ENCODE measurements at places on chromosomes 3 and 15.
A peak's percentile ranks its signal among the peaks of the same experiment; 100 is the strongest.

GRCh38 chr3:176623468-176624150 is 573.7 kb downstream of the TBL1XR1 start:
- no peak for DNase-seq

DNA sequence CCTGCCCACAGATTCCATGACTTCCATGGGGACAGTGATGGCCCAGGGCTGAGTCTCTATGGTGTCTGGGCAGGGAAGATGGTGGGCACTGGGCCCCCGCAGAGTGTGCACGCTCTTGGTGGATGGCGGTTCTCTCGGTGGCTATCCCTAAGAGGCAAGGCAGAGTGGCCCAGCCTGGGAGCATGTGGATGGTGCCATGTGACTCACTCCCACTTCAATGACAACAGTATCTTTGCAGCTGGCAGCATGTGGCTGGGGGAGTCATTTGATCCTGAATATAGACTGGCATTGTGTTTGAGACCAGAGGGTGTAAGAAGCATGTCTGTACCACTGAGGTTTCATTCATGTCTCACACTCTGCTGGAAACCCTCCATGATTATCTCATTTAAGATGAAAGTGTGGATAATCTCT is 101.2 kb downstream of the CORO2B start:
- DNase-seq, result no peak

DNA sequence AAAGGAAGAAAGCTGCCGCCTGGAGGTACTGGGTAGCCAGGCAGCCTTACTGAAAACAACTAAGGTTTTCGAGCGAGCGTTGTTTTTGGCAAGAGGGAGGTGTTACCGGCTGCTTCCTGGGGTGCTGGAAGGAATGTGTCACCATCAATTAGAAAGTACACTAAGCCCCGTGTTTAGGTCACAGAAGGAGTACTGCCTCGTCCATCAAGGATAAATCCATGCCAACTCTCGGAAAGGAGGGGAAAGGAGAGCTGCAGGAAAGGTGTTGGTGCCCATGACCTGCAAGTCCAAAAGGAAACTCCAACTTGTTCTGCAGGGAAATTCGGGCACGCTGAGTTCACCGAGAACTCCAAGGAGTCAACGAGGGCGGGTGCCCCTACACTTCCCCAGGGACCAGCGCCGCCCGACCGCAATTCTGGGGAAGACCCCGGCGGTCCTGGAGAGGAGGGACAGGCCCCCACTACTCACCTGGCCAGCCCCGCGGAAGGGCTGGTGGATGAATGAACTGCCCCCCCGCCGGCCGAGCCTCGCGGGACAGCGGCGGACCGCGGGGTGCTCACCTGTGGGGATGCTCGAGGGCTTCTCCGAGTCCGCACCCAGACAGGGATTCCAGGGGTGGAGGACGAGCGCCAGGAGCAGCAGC is 542 bp downstream of the PLOD2 start:
- no peak for DNase-seq

DNA sequence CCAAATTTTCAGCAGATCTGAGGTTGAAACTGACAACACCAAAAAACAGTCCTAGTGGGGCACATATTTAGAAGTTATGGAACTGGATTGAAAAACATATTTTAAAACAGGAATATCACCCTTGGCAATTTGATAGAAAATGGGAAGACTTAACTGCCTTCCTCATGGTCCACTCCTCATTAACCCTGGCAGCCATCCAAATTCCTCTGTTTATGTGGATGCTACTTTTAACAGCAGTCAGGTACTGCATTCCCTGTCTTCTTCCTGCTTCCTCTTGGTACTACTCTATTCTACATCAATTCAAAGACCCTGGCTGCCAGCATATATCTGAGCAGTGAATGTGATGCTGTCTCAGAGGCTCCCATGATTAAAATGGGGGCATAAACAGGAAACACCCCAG is 54.3 kb downstream of the PDE8A start:
- DNase-seq, result no peak

DNA sequence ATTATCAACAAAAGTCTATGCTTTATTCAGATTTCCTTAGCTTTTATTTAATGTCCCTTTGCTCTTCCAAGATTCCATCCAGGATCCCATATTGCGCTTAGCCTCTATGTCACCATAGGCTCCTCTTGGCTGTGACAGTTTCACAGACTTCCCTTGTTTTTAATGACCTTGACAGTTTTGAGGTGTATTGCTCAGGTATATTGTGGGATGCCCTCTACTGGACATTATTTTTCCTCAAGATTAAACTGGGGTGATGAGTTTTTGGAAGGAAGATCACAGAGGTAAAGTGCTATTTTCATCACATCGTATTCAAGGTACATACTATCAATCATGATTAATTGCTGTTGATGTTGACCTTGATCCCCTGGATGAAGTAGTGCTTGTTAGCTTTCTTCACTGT is 99.1 kb upstream of the SMAD3 start:
- DNase-seq, result no peak

GRCh38 chr3:4533489-4534443 is 40.6 kb downstream of the ITPR1 start:
- DNase-seq, result no peak

- no peak for DNase-seq
Observed at GRCh38 chr3:178663201-178663934, 127.1 kb downstream of the KCNMB2 start.

DNA sequence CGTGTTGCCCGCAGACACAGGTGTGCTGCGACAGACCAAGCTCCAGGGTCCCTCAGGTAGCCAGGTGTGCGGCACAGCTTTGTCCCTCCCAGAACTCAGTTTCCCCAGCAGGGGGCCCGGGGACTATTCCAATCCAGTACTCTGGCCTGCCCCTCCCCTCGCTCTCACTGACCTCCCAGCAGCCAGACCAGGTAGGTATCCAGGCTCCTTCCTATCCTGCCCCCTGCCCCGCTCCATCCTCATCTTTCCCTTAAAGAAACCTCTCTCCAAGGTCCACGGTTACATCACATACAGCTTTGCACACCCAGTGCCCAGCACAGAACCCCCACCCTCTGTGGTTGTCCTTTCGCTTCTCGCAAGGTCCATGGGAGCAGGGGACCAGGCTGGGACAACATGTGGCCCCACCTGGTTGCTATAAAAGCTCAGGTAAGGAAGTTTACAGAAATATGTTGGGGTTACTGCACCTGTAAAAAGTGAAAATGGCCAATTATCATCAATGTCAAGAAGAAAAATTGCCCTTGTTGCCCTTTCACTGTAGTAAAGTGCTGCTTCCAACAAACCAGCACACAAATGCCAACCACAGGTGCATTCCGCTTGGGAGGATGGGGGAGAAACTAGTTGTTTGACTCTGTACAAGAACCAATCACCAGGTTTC is 7.3 kb upstream of the CYP11A1 start:
- no peak for DNase-seq

- DNase-seq, result no peak
Observed at GRCh38 chr3:7813365-7813764, 688.3 kb upstream of the LMCD1 start.

DNA sequence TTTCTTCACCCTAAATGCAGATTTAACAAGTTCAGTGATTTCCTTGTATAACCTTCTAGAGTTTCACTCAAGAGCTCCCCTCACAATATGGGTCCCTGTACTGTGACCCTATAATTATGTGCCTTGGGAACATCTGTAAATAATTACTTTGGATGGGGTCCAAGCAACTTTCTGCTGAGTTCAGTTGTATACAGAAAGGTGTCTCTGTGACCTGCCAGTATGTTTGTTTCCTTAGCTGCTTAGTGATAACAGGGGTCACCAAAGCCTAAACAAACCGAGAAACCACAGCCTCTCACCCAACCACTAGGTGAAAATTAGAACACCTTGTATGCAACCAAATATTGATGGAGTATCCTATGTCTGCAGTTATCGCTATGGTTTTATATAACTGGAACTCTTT is 29.8 kb upstream of the SLC25A36 start:
- no peak for DNase-seq

GRCh38 chr3:63661242-63661641 is 8.8 kb downstream of the SNTN start:
- DNase-seq, result no peak

GRCh38 chr3:102904629-102905028 is 469.8 kb downstream of the ZPLD1 start:
- DNase-seq, result no peak

DNA sequence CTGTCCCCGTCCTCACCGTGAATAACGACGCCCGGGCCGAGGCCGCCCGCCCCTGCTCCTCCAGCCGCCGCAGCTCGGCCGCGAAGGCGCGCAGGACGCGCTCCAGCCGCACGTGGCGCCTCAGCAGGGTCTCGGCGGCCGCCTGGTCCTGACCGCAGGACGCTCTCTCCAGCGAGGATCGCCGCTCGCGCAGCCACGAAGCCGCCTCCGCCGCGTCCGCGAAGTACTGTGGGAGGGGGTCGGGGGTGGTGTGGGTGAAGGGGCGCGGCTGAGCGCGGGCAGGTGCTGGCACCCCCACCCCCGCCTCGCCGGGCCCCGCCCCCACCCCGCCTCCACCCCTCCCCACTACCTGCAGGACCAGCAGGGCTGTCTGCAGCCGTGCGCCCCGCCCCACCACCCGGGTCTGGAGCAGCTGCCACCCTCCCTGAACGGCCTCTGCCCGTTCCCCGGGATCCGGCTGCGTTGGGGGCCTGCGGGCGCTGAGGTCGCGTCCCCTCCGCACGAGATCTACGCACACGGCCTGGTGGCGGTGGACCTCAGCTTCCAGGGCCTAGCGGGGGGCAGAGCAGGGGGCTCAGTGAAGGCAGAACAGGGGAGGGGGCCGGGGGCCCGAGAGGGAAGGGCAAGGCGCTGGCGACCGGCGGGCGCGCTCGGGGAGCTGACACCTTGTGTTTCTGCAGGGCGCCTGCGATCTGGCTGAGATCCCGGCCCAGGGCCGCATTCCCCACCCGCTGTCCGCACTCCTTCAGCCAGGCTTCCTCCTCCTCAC is 11.7 kb downstream of the SPTBN5 start:
- no peak for DNase-seq

GRCh38 chr3:103127098-103127630 is 692.3 kb downstream of the ZPLD1 start:
- no peak for DNase-seq

- no peak for DNase-seq
Observed at GRCh38 chr3:8593021-8593827, 51.4 kb downstream of the SSUH2 start.

- no peak for DNase-seq
Observed at GRCh38 chr3:185582871-185583270, 3.2 kb upstream of the SENP2 start.

- no peak for DNase-seq
Observed at GRCh38 chr15:67781907-67782690, 43.2 kb upstream of the SKOR1 start.

DNA sequence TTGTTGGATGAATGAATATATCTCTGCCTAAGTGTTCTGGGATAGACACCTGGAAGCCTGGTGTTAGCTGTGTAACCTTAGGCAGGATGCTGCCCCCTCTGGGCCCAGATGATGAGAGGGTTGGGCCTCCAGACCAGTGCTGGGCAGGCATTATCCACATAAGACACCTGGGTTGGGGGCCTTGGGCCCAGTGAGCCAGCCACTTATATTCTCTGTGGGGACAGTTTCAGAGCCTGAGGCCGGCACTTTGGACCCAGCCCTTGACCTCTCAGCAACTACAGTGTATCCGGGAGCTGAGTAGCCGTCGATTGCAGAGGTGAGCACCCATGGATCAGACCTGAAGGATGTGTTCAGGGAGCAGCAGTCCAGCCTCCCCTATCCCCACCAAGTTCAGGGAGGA is 2.2 kb downstream of the HEMK1 start:
- no peak for DNase-seq

GRCh38 chr3:72395776-72396311 is 452.4 kb downstream of the SHQ1 start:
- no peak for DNase-seq

GRCh38 chr3:11140030-11140712 is 14.1 kb upstream of the HRH1 start:
- DNase-seq, result no peak

GRCh38 chr15:48131324-48131723 is 10.5 kb downstream of the SLC24A5 start:
- DNase-seq, result no peak

DNA sequence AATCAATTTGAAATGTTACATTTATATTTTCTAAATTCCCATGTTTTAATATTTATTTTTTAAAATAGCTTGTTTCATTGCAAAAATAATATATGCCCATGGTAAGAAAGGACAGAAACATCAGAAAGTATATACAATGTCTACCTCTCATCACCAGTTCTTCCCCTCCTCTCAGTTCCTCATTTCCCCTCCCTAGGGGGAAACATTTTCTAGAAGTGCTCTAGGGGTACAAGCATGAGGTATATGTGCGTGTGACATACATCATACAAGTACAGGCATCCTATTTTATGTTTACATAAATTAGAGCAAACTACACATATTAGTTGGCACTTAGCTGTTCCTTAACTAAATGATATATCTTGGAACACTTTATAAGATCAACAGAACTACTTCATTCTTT is 189.3 kb upstream of the VEPH1 start:
- DNase-seq, result no peak

- no peak for DNase-seq
Observed at GRCh38 chr15:56150204-56150603, 93.5 kb downstream of the RFX7 start.

GRCh38 chr3:40120806-40121205 is 188.7 kb upstream of the EIF1B start:
- DNase-seq, result no peak

- DNase-seq, result peak; percentile 13
Observed at GRCh38 chr15:68843425-68844311, 23.0 kb upstream of the ANP32A start.

GRCh38 chr3:105686278-105686897 is 182.4 kb downstream of the CBLB start:
- DNase-seq, result no peak

DNA sequence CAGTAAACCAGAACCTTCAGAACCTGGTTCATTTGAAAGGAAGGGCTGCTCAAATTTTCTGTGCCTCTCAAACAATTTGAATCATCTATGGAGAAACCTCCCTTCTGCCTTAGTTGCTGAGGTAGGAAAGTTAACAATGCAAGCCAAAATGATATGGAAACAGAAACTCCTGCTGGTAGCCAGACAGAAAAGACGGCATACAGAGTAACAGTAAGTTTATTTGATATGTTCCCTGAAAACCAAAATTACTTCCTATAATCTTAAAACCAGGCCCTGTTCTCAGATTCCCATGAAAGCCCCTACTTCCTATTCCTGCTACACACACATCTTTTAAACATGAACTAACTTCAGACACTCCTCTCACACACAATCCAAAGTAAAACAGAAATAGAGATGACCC is 86.2 kb downstream of the TBC1D5 start:
- no peak for DNase-seq

GRCh38 chr15:85276508-85276907 is 103.9 kb upstream of the AKAP13 start:
- DNase-seq, result no peak

- no peak for DNase-seq
Observed at GRCh38 chr3:47890828-47891612, 88.1 kb downstream of the DHX30 start.

GRCh38 chr15:98776607-98777281 is 128.4 kb downstream of the IGF1R start:
- peak; percentile 23 for DNase-seq

DNA sequence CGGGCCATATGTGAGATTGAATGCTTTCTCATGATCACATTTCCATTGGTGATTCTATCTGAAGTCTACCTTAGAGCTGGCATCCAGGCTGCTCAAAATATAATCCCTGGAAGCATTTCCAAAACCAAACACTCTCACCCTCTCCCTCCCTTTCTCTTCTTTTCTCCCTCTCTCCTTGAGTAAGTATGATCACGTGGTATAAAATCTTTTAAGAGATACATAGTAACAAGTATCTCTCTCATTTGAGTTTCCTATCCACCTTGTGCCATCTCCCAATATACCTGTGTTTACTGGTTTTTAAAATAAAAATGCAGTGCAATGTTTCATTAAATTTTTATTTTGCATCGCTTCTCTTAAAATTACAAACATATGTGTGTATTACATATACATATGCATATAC is 350.9 kb upstream of the KCNH8 start:
- DNase-seq, result no peak
